ENCODE measurements at places on chromosomes 5 and 9. TPM values are rescaled to one million over a fixed set of nuclear protein-coding genes. Genes with fewer than 3 reads are reported as not detected.
A peak's percentile ranks its signal among the peaks of the same experiment; 100 is the strongest.

GRCh38 chr5:133806847-133807246, 161.6 kb downstream of the C5orf15 start:
- no peak for DNase-seq

- DNase-seq: no peak
These were observed 661.5 kb upstream of the NUDT12 start for GRCh38 chr5:104223885-104224773.

GRCh38 chr9:16046713-16047112, 493.9 kb downstream of the CCDC171 start:
- no peak for DNase-seq

GRCh38 chr5:147949711-147950573, 43.6 kb upstream of the C5orf46 start:
- DNase-seq: peak; percentile 59

CD72 gene
- total RNA-seq: 3.9 TPM

TAF11L10 gene
- total RNA-seq: not detected

TNFSF8 gene
- not detected for total RNA-seq

HINT2 gene
- 30.6 TPM for total RNA-seq

ARHGEF28 gene
- total RNA-seq: 8.9 TPM

BTNL3 gene
- not detected for total RNA-seq
